Nasal cavity respiratory epithelium epithelial cell of viscerocranial mucosa (primary cell): ENCODE measurements at places on chromosomes 6 and 20. TPM values are rescaled to one million over a fixed set of nuclear protein-coding genes. Genes with fewer than 3 reads are reported as not detected.

The HMGCLL1 gene
- total RNA-seq, result 0.07 TPM in 1 of 2 replicates, not detected in the other

The HMGA1 gene
- 117 and 173 TPM in 2 replicates for total RNA-seq

The HUS1B gene
- 1.7 and 1.9 TPM in 2 replicates for total RNA-seq

The PDYN gene
- not detected in 2 replicates for total RNA-seq

The FABP7 gene
- not detected in 2 replicates for total RNA-seq
